ENCODE measurements at places on chromosomes 1 and 21. TPM values are rescaled to one million over a fixed set of nuclear protein-coding genes. Genes with fewer than 3 reads are reported as not detected.

DNM3 gene
- 2.2 TPM for total RNA-seq

RGS13 gene
- 0.37 TPM for total RNA-seq

C8A gene
- total RNA-seq = not detected

GPR3 gene
- 0.49 TPM for total RNA-seq

TXNIP gene
- 127 TPM for total RNA-seq

B3GALT5 gene
- not detected for total RNA-seq

ITLN2 gene
- total RNA-seq = not detected

FAM72C gene
- total RNA-seq = 15.3 TPM

FLG gene
- total RNA-seq = not detected

HES2 gene
- total RNA-seq = 0.52 TPM

HIPK1 gene
- total RNA-seq = 97.9 TPM

OR10J1 gene
- not detected for total RNA-seq

S100A14 gene
- not detected for total RNA-seq

OR2T35 gene
- total RNA-seq = not detected

DCDC2B gene
- total RNA-seq = not detected

HTR6 gene
- total RNA-seq = not detected

AMY2B gene
- 8.0 TPM for total RNA-seq

EPHX1 gene
- 0.68 TPM for total RNA-seq

LDLRAD1 gene
- total RNA-seq = not detected

ILDR2 gene
- 7.4 TPM for total RNA-seq

TSSK3 gene
- total RNA-seq = 0.70 TPM

OLFM3 gene
- total RNA-seq = not detected

FAM89A gene
- total RNA-seq = 5.9 TPM

SHE gene
- total RNA-seq = not detected

KRTAP11-1 gene
- total RNA-seq = not detected
